ENCODE measurements at places on chromosomes 1 and 21. TPM values are rescaled to one million over a fixed set of nuclear protein-coding genes. Genes with fewer than 3 reads are reported as not detected.

Gene SLC22A15
- total RNA-seq: 10.0 TPM

Gene SAMD11
- 29.5 TPM for total RNA-seq

Gene PADI4
- 11.2 TPM for total RNA-seq

Gene DCST2
- total RNA-seq: 1.0 TPM

Gene DNAJC28
- 6.2 TPM for total RNA-seq

Gene NCF2
- total RNA-seq: 7.2 TPM

Gene PDPN
- total RNA-seq: 13.3 TPM

Gene NKAIN1
- 16.6 TPM for total RNA-seq

Gene COPA
- 170 TPM for total RNA-seq

Gene RGS4
- total RNA-seq: 148 TPM

Gene ERICH3
- total RNA-seq: 5.7 TPM

Gene TDRD5
- 0.88 TPM for total RNA-seq

Gene RORC
- not detected for total RNA-seq

Gene ATP6V1G3
- not detected for total RNA-seq

Gene SELL
- 5.1 TPM for total RNA-seq

Gene ZNF644
- 91.1 TPM for total RNA-seq

Data from spinal cord (tissue), 10 donors.